ENCODE measurements at places on chromosomes 16 and 17.

DNA sequence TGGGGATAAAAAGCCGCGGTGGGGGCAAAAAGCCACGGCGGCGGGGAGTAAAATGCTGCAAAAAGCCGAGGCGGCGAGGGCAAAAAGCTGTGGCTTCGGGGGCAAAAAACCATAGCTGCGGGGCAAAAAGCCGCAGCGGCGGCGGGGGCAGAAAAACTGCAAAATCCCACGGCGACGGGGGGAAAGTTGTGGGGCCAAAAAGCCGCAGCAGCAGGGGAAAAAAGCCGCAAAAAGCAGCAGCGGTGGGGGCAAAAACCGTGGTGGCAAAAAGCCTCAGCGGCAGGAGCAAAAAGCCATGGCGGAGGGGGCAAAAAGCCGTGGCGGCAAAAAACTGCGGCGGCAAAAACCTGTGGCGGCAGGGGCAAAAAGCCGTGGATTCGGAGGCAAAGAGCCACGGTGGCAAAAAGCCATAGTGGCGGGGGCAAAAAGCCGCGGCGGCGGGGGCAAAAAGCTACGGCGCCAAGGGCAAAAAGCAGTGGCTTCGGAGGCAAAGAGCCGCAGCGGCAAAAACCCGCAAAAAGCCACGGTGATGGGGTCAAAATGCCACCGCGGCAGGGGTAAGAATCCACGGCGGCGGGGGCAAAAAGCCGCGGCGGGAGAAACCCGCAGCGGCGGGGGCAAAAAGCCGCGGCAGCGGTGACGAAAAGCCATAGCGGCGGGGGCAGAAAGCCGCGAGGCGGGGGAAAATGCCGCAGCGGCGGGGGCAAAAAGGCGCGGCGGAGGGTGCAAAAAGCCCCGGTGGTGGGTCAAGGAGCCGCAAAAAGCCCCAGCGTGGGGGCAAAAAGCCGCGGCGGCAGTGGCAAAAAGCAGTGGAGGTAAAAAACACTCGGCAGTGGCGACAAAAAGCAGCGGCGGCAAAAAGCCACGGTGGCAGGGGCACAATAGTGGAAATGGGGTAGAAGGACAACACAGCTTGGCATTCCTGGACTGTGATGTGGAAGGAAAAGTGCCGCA lies 192.8 kb downstream of the SHCBP1 start:
- no peak for DNase-seq

DNA sequence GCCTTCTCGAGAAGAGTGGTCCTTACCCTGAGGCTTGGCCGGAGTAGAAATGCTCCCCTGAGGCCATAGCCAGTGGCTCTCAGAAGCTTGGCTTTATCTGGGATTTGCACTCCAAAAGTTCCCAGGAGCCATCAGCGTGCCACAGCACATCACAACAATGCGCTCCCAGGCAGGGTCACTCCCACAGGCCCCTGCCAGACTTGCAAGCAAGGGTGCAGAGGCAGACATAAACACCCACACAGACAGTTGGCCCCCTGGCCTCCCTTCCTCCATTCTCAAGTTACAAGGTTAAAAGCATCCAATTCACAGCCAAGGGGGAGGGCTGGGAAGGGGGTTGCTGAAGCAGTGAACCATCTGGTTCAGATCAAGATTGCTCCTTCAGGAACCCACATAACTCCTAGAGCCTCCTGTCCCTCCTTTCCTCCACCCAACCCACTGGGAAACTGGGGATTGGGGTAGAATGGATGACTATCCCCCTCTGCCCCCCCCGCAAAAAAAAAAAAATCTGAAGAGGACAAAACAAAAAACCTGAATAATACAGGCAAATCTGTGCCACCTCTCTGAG lies 1.8 kb downstream of the ST3GAL2 start:
- peak; percentile 99 for DNase-seq

- DNase-seq, result peak; percentile 44
These were observed 1.5 kb upstream of the FAAP100 start for GRCh38 chr17:81553616-81554181.

DNA sequence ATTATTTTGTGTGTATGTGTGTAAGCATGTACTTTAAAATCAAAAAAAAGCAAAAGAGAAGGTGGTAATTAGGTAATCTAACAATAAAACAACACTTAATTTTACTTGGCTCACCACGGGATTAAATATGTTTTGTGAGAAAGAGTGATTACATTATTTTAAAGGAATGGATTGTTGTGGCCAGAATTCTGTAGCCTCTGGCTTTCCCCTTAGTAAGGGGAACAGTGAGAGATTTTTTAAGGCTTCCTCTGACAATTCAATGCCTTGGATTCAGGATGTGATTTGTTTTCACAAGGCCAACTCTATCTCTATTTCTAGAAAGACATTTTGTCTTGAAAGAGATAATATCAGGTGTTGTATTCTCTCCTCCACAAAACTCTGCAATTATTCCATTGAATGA lies 560.3 kb upstream of the CDH8 start:
- no peak for DNase-seq

GRCh38 chr17:68771867-68772515 lies 170.8 kb upstream of the FAM20A start:
- peak; percentile 76 for DNase-seq

DNA sequence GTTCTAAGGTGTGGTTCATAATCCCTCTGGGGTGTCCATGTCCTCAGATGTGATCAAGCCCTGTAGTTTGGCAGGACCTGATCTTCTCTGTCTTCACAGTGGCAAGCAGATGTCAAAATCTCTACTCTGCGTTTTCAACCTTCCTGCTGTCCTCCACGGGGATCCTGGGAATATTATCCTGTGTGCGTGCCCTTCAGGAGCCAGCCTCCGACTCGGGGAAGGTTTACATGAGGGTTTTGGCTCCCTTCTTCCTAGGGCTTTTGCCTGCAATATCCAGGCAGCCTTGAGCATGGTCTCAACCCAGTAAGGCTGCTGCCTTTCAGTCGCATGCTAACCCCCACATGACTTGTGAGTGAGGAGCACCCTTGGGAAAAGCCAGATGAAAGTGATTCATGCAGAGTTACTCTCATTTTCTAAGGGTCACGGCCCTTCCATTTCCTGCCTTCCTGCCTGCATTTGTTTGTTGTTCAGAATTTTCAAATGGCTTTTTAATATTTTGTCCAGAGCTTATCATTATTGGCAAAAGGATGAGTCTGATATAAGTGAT lies 202.2 kb upstream of the CHMP6 start:
- no peak for DNase-seq

DNA sequence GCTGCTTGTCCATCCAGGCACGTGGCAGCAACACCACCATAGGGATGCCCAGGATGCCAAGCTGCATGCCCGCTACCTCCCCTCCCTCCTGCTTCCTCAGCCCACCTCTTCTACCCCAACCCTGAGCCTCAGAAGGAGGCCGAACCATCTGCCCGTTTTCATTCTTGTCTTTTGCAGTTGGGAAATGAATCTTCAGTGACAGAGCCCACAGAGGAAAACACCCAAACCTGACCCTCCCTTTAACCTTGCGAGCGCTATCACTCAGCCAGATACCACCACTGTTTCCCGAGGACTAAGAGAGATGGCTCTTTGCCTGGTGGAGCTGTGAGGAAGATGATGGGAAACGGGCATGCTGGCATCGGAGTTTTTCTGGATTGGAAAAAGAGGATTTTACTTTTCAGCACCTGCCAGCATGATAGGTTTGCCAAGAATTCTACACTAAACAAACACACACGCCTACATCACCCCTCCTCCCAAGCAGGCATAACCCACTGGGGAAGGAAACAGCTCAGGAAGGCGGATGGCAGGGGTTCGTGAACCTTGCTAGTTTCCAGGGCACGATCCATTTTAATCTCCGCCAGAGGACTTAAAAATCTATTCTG lies 457.4 kb downstream of the SLC39A11 start:
- DNase-seq, result no peak

DNA sequence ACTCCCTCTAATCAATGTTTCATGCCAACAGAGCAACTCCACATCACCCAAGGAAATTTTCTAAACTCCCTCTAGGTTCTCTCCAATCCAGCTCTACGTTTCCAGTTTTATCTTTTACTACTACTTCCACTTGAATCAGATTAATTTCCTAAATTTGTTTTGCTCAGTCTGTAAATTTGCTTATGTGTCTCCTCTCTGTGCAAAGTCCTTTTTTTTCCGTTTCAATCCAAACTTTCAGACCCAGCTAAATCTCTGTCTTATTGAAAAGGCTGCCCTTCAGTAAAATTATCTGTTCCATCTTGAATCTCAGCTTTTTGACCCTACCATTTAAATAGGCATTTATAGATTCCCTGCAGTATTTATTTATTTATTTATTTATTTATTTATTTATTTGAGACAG lies 61.4 kb upstream of the COX10 start:
- DNase-seq, result no peak

- no peak for DNase-seq
These were observed 27.0 kb downstream of the ATP6V0A1 start for GRCh38 chr17:42485680-42486079.

DNA sequence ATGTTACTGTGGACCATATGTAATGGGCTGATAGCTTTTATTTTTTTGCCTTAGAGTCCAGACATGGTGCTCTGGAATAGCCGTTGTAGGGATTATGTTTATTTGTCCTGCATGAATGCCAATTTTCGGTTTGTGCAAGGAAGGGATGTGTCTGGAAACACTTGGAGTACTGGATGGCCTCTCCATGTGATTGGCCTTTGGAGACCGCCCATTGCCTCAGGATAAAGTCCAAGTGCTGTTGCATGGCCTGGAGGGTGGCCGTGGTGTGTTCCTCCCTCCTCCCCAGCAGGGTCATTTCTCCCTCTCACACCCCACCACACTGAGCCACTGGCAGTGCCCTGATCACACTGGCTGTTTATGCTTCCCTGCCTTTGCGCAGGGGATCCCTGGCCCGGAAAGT lies 93.9 kb downstream of the MSI2 start:
- DNase-seq, result no peak

DNA sequence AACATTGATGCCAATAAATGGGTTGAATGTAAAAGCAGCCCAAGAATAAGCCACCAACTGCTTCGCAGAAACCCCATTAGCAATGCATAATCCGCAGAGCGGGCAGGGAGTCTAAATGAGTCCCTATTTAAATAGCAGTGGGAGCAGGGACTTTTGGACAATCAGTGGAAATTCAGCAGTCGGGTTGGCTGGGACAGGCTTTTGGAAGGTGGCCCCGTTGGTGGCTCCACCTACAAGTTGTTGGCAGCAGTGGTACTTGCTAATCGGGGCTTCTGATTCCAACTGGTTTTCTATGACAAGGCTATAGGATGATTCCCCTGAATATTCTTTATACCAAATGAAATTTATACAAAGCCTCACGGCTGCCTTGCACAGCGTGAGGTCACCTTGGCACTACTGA lies 86.3 kb downstream of the WDR59 start:
- DNase-seq, result no peak

DNA sequence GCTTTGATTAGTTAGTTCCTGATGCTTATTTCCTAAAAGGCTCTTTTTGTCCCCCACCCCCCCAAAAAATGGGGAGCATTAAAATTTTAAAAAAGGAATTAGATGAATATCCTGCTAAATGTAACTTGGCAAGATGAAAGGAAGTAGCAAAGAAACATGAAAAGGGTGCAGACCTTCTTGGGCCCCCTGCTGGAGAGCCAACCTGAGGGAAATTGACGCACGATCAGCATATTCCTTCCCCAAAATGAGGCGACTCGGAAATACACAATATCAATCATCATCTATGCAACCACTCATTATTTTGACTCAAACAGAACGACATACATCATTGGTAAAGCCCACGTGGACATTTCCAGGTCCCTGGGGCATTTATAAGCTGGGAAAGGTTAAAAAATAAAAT lies 59.7 kb downstream of the GRIN2A start:
- peak; percentile 53 for DNase-seq

DNA sequence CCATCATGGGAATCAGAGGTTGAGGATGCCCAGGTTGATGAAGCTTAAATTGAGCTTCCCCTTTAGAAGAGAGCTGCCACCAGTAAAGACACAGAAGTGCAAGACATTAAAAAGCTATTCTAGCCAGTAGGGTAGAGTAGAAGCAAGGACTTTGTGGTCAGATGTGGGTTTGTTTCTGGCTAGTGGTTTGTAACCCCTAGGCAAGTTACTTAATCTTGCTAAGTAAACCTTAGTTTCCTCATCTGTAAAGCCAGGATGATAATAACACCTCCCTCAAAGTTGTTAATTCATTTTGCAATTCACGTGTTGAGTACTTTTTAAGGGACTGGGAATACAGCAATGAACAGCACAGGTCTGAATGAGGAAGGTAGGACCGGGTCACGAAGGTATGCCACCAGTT lies 3.6 kb downstream of the SNTB2 start:
- DNase-seq, result no peak

- no peak for DNase-seq
These were observed 54.7 kb upstream of the CRHR1 start for GRCh38 chr17:45729294-45729907.

- peak; percentile 62 for DNase-seq
These were observed 24.4 kb downstream of the ABCC12 start for GRCh38 chr16:48131201-48131935.

DNA sequence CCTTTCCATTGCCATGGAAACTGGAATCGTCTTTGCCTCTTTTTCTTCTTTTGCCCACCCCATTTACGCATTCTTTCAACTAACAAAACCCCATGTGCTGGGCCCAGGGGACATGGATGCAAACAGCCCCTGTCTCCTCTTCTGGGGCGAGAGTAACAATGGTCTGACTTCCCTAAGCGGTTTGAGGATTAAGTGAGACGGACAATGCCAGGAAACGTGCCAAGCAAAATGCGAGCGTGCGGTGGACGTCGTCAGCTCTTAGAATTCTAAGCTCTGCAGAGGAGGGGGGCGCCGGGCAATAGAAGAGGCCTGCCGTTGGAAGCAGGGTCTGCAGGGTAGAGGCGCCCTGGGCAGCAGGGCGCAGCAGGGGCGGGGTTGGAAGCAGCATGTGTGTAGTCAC lies 42.4 kb upstream of the JPH3 start:
- DNase-seq, result peak; percentile 23

- DNase-seq, result no peak
These were observed 10.4 kb downstream of the KCNH6 start for GRCh38 chr17:63533433-63534077.

GRCh38 chr17:30952638-30953393 lies 18.0 kb upstream of the RNF135 start:
- no peak for DNase-seq

- DNase-seq, result peak; percentile 94
These were observed 22.8 kb upstream of the PVALEF start for GRCh38 chr17:81142301-81143199.

GRCh38 chr16:693766-694165 lies 3.6 kb upstream of the WDR24 start:
- no peak for DNase-seq

- no peak for DNase-seq
These were observed 45.9 kb downstream of the PITPNM3 start for GRCh38 chr17:6510321-6510977.

- no peak for DNase-seq
These were observed 208.1 kb downstream of the CCDC182 start for GRCh38 chr17:57536789-57537523.

DNA sequence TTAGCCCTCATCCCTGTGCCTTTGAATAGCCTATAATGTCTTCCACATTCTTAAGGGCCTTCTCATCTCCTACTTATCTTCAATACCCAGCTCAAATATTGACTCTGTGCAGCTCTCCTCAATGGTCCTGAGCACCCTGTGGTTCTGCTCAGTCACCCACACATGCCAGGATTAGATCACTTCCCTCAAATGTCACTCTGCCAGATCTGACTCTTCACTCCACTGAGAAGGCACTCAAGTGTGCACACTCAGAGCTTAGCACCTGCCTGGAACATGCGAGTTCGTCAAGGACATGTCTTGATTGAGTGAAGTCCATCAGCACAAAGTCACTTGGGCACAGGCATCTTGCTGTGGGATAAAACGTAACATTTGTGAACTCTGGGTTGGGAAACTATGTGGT lies 404.8 kb downstream of the CDH13 start:
- no peak for DNase-seq

GRCh38 chr16:71645450-71645849 lies 19.5 kb downstream of the MARVELD3 start:
- DNase-seq, result peak; percentile 19

All from NCI-H524 (cell line).